NCI-H1436 treated with DMSO at 0.1 percent for 48 hours (cell line): ENCODE measurements at places on chromosomes 2 and 18.

DNA sequence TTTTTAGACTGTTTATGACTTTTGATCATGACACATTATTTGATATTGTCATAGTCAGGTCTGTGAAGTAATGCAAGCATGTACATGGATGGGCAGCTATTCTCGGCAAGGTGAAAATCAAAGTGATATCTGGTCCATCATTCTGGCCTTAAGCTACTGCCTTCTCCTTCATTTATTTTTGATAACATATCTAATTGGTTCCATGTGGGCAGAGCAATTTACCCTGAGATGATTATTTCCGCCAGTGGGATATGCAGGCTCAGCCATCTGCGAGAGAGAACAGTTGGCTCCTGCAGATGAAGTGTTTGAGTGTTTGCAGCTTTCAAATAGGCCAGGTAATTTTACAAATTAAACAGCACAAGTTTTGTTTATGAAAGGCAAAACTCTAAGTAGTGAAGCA is 116.4 kb downstream of the LYPD6 start:
- peak; percentile 39 for DNase-seq

DNA sequence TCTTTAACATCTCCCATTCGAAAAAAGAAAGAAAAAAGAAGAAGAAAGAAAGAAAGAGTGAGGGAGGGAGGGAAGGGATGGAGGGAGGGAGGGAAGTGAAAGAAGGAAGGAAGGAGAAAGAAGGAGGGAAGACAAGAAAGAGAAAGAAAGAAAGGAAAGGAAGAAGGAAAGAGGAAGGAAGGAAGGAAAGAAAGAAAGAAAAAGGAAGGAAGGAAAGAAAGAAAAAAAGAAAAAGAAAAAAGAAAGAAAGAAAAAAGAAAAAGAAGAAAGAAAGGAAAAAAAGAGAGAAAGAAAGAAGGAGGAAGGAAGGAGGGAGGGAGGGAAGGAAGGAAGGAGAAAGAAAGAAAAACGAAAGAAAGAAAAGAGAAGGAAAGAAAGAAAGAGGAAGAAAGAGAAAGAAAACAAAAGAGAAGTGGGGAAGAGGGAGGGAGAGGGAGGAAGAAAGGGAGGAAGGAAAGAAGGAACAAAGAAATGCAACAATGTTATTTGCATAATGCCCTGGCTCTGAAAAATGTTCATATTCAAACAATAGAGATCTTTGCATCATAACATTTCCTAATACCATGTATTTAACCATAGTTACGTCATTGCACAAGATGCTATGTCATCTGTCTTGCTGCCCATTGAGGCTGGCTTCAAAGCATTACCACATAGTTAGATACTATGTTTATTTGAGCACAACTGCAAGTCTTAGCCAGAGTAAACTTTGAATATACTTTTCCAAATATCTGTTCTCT is 550.6 kb downstream of the DSC3 start:
- no peak for DNase-seq

DNA sequence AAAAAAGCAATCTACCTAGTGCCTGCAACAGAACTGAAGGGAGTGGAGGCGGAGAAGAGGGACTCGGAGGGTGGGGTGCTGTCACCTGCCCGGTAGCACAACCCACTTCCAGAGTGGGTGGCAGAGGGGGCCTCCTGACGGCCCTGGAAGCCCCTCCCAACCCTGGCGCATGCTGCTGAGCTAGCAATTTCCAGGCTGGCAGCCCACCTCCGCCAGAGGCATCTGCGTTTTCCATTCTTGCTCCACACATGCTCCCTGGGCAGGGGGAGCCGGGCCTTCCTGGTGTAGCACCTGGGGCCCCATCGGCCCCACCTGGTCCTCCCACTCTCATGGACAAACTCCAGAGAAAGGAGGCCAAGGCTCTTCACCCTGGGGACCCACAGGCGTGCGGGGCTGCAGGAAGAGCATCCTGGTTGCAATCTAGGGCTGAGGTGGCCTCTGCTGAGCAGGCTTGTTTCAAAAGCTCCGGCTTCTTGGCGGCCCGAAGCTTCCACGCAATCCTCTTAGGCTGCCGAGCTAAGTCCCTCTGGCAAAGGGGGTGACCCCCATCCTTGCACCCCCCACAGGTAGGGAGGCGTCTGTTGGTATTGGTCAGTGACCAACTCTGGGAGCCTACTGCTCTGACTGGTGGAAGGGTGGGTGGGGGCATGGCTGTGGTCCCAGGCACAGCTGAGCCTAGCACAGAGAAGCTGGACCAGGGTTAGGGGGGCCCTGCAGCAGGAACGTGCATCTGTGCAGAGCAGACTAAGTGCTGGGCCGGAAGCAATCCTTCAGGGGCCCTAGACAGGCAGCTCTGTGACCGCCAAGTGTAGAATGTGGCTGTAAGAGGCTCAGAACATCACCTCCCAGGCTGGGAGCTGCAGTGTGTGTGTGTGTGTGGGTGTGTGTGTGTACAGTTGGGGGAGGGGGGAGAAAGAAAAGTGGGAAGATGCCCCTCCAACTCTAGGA is 2.6 kb downstream of the HS6ST1 start:
- DNase-seq: no peak

DNA sequence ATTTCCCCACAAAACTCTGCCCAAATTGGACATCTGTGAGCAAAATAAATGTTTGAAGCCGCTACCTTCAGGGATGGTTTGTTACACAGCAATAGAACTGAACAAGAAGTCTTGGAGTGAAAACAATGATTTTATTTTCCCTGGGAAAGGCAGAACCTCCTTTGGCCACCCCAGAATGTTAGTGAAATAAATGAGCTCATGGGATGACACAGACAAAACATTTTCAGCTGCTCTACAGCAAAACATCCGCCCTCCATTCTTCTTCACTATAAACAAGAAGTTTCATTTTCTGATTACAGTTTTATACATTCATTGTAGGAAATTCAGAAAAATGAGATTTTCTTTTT is 4.3 kb upstream of the EFHD1 start:
- DNase-seq: no peak

DNA sequence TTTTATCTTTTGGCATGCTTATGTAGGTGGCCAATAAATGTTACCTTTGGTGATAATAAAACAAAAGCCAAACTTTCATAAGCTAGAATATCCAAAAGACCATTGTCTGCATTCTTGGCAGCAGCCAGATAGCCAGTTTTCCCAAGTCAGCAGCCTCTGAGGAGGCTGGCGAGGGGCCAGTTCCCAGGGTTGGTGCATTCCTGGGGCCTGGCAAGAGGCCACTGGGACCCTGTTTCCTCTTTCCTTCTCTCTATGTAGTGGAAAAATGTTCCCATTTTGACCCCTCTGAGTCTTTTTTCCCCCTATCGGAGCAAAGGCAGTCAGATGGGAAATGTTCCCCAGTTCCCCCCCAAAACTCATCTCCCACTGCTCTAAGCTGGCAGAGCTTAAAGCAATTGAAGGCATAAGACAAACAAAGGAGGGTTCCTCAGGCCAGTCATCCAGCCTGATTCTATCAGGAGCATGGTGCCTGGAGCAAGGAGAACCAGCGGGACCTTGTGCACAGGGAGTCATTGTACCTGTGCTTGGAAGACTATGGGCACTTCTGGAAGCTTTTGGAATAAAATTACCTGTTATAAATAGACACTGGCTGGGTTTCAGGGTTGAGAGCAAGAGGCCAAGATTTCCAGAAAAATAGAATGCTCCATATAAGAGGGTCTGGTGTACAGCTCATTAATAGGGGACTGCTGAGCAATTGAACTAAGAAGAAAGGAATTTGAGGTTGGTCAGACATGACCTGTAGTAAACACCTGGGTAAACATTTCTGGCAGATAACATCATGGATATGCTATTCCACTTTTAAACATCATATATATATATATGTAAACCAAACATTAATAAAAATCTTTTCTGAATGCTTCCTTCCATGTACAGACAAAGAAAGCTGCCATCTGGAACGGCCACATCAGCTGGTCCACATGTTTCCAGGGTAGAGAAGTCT is 63.4 kb downstream of the NCKAP5 start:
- no peak for DNase-seq

DNA sequence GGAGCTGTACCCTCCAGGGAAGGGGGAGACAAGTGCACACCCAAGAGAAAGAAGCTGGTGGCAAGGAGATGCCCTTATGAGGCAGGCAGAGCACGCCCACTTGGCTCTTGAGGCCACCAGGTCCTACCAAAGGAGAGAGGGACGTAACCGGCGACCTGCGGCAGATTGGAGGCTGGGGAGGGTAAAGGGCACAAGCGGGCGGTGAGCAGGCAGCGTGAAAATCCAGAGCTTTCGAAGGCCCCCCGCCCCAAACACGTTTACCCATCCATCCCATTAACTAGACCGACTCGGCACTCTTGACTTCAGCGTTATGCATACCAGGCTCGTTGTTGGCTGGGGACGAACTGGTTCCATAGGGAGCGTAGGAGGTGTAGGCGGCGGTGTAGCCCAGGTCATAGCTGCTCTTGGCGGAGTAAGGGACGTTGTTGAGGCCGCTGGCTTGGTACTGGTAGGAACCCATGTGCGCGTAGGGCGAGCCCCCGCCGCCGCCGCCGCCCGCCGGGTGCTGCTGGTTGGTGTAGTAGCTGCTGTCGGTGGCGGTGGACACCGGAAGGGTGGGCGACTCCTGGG is 794 bp downstream of the DLX2 start:
- DNase-seq: no peak

- no peak for DNase-seq
Measured at GRCh38 chr2:174247474-174248186, 702 bp downstream of the OLA1 start.

DNA sequence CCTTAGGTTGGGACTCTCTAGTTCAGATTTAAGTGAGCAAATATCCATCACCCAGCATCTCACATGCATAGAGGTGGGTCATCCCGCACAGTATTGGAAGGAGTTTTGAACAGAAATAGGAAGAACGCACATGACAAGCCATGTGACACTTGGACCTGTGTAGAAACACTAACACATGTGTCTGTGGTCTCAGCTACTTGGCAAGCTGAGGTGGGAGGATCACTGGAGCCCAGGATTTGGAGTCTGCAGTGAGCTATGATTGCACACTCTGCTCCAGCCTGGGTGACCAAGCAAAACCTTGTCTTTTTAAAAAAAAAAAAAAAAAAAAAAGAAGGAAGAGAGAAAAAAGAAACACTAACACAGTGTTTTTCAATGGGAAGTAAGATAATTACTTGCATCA is 5.4 kb upstream of the MTCL1 start:
- no peak for DNase-seq

DNA sequence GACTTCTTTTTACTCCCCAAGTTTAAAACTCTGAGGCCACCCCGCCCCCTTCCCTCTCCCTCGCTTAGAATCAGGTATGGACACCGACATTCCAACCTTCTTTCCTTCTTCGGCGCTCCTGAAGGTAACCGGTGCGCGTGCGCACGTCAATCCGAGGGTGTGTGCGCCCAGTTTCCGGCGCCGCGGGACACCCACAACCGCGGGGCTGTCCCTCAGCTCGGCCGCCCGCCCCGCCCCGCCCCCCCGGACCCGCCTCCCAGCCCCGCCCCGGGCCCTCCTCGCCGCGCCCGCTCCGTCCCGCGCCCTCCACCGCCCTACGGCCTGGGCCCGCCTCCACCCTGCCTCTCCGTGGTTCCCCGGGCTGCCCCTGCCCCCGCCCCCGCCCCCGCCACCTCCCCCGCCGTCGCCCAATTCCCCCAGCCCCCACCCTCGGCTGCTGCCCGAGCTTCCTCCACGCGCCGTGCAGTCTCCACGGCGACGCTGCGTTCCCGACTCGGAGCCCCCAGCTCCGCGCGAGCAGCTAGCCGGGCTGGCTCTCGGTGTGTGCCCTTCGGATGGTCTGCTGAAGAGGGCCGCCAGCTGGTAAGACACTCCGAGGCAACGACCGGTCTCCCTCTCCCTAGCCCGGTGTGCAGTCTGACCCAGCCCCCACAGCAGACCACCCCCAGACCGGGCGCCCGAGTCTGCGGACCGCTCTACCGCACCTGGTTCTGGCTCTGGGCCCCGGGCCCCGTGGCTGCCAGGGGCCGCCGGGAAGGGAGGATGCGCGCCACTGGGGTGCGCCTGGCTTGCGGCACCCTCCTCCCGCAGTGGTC is 635 bp downstream of the ERICH2 start:
- DNase-seq: peak; percentile 21

GRCh38 chr2:134505446-134505845 is 213.4 kb downstream of the TMEM163 start:
- DNase-seq: no peak

DNA sequence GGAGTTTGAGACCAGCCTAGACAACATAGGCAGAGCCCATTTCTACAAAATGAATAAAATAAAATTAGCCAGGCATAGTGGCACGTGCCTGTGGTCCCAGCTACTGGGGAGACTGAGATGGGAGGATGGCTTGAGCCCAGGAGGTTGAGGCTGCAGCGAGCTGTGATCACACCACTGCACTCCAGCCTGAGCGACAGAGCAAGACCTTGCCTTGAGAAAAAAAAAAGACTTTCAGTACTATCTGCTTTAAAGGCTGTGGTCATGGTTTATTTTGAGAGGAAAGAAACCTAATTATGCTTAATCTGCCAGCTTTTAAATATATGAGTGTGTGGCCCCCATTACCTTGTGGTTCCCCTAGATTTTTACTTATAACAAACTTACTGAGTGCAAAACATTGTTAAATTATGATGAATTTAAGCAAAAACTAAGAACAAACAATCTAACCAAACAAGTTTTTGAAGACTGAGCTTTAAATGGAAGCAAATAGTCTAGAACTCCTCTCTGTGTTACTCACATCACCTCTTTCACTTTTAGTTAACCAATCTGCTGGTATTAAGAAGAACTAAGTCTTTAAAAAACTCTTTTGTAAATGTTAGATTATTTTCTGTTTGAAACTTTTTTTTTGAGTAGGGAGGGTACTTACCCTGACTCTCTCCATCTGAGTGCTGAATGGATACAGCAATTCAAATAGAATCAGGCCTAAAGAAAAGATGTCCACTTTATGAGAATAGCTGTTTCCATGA is 65.4 kb downstream of the EIF2AK3 start:
- no peak for DNase-seq

- DNase-seq: no peak
Measured at GRCh38 chr2:67459761-67460160, 62.6 kb downstream of the ETAA1 start.

- no peak for DNase-seq
Measured at GRCh38 chr2:217935235-217935879, 67.4 kb downstream of the TNS1 start.

GRCh38 chr2:46876741-46877384 is 38.7 kb downstream of the MCFD2 start:
- no peak for DNase-seq

DNA sequence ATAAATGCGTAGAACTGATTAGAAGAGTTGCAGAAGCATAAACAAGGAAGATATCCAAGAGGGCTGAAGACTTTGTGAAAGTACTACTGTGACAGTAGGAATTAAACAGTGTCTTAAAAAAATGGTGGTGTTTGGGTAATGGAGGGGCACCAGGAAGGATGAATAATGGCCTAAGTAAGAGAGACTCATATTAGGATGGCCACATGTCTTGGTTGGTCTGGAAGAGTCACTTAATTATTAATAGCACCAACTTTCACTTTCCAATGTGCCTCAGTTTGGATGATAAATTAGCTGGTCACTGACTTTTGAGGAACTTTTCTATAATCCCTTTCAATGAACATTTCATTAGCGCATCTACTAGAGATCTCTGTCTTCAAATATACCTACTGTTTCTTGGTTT is 372.2 kb downstream of the NYAP2 start:
- no peak for DNase-seq

- DNase-seq: no peak
Measured at GRCh38 chr2:239318790-239319661, 81.8 kb downstream of the HDAC4 start.
